Renal cortex interstitium (tissue), 15 donors: ENCODE measurements at places on chromosomes 13 and 19.

GRCh38 chr19:6393074-6393982, at the start of gene GTF2F1:
Gene GTF2F1, minus strand, starts transcription at chr19:6393164. Its CDS starts 169 bp downstream, at chr19:6392995.
- peak; percentile 94 for DNase-seq

DNA sequence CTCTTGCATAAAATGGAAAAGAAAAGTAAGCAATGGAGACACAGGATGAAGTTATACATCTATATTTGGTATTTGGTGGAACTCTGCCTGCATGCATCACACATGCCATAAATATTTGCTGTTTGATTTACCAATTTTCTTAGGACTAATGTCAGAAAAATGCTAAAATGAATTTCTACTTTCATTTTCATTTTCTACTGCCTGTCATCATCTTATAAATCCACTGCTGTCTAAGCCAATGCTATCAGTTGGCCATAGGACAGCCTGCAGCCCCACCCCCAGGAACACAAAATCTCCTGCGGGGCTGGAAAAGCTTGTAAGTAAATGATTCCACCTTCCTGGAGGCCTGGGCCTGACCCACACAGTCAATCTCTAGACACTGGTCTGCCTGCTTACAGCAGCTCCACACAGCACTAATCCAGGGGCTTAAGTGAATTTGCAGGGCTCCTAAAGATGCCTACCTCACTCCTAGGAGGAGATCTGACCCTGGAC, 122.0 kb downstream of the ENOX1 start:
- DNase-seq = no peak

- DNase-seq = no peak
Measured at GRCh38 chr13:30898678-30899241, 7.3 kb upstream of the MEDAG start.

DNA sequence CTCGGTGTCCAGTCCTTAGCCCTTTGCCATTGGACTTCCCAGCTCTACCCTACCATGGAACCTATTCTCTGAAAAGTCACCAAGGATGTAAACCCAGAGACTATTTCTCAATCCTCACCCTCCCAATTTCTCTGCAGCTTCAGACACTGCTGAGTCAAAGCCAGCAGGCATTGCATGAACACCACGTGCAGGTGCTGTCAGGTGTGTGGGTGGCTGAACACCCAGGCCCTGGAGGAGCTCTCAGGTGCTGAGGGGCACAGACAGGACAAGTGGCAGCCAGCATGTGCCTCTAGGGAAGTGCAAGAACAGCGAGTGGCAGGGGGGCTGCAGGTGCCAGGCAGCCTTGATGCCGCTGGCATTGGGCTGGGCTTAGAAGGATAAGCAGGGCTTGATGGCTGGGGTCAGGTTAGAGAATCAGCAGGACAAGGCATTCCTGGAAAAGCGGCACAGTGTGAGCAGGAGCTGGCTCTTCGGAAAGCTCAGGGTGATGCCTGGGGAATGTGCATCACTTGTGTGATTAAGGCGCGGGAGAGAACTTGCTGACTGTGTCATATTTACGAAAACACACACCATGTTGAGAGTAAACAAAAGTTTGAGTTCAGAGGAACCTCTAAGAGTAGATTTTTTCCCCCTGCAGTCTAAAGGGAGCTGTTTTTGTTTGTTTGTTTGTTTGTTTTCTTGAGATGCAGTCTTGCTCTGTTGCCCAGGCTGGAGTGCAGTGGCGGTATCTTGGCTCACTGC, 83.8 kb downstream of the LNX2 start:
- no peak for DNase-seq

GRCh38 chr19:28471731-28472510, 741.0 kb downstream of the UQCRFS1 start:
- no peak for DNase-seq

DNA sequence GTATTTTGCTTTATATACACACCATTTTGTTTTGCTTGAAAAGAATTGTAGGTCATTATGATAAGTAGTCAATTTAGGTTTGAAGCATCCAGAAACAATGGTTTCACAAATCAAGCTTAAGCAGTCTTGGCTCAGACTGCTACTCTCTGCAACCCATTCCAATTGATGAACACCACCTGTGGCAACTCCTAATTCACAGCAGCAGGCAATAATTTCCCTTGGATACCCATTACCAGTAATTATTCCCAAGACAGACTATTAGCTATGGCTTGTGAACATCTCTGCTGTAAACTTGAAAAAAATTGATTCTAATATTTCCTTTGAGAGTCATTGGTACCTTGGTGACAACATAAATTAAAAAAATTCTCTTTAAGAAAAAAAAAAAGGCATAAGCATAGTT, 299.3 kb upstream of the SLITRK6 start:
- no peak for DNase-seq

DNA sequence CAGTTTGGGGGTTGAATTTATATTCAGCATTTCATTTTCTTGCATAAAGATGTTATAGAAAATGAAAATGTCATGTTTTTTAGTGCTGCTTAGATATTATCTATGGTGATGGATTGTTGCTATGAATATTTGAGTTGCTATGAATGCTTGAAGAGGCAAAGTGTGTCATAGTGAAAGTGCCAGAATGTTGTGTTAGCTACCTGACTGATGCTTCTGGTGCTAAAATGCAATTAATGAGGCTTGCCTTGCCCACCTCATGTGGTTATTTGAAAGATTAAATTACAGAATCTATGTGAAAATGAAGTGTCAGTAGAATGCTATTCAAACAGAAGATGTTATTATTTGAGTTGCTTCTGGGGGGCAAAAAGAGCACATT, 62.7 kb upstream of the MYCBP2 start:
- DNase-seq = no peak

DNA sequence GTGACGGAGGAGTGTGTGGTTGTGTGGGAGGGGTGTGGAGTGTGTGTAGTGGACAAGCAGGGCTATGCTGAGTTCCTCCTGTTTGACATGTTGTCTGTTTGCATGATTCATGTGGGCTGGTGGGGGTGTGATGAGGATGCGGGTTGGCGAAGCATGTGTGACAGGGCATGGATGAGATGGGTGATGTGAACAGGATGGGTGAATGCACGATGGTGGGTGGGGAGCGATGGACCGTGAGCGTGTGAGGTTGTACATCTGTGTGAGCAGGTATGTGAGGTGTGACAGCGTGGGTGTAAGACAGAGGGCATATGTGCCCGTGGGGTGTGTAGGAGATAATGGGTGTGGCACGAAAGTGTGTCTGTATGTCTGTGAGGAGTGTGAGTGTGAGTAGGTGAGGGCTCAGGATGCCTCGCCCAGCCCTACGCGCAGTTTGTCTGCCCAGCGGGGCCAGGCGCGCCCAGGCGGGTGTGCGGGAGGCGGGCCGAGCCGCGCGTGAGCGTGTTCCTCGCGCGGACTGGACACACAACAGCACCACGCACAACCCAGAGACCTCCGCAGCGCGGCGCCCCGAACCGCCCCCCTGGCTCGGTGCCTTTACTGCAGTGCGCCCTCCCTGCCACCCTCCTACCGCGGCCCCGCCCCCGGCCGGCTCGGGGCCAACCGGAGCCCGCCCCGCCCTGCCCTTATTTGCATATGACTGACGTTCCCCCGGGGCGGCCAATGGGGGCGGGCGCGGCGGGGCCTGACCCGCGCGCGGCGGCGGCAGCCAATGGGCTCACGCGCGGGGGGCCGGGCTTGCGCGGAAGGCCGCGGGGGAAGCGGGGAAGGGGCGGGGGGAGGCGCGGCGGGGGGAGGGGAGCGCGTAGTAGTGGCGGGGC, 14.4 kb downstream of the CIC start:
- peak; percentile 92 for DNase-seq

DNA sequence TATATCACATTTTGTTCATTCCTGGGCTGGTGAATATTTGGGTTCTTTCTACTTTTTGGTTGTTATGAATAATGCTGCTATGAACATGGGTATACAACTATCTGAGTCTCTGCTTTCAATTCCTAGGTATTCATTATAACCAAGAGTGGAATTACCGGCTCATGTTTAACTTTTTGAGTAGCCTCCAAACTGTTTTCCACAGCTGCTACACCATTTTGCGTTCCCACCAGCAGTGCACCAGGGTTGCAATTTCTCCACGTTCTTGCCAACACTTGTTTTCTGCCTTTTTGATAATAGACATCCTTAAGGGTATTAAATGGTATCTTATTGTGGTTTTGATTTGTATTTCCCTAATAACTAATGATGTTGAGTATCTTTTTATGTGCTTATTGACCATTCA, 16.8 kb downstream of the CDK8 start:
- DNase-seq = no peak

- DNase-seq = no peak
Measured at GRCh38 chr19:6056801-6057650, 53.3 kb downstream of the RFX2 start.

- DNase-seq = no peak
Measured at GRCh38 chr19:54480051-54480450, 7.0 kb upstream of the CDC42EP5 start.

- DNase-seq = no peak
Measured at GRCh38 chr13:29480893-29481525, 114.5 kb downstream of the SLC7A1 start.

DNA sequence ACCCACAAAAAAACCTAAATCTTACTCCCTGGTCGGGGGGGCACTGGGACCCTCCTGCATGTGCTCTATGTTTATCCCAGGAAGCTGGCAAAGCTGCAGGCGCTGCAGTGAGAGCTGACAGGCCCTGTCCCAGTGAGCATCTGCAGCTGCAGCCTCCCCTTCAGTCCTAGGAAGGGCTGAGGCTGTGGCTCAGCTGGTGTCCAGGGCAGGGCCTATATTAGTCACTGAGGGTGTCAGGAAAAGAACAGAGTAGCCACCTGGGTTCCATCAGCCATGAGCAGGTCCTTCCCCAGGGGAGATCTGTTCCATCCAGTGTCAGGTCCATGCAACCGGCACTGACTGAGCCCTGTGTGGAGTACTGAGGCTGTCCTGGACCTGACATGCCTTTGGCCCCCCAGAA, 120.5 kb downstream of the TNFRSF19 start:
- DNase-seq = no peak

GRCh38 chr13:113049981-113050380, 55.6 kb upstream of the F7 start:
- no peak for DNase-seq
